Dermis blood vessel endothelial cell (primary cell): ENCODE measurements at places on chromosomes 3 and 15. TPM values are rescaled to one million over a fixed set of nuclear protein-coding genes. Genes with fewer than 3 reads are reported as not detected.

Gene TAGLN3
- 0.19 and 0.85 TPM in 2 replicates for total RNA-seq

Gene CCR1
- total RNA-seq, result not detected in 2 replicates

Gene ATP10A
- total RNA-seq, result 0.05 and 0.17 TPM in 2 replicates

Gene HDC
- total RNA-seq, result not detected in 2 replicates

Gene ARNT2
- total RNA-seq, result 0.28 and 0.34 TPM in 2 replicates

Gene OSBPL10
- total RNA-seq, result 27.7 and 36.4 TPM in 2 replicates

Gene SH3GL3
- not detected in 2 replicates for total RNA-seq

Gene FGD5
- 103 and 196 TPM in 2 replicates for total RNA-seq

Gene CPN2
- not detected in 2 replicates for total RNA-seq

Gene ITGB5
- 86.6 and 107 TPM in 2 replicates for total RNA-seq

Gene GOLGA6L10
- total RNA-seq, result 0.17 and 0.65 TPM in 2 replicates
